Daoy (cell line): ENCODE measurements at places on chromosomes 2 and 18. TPM values are rescaled to one million over a fixed set of nuclear protein-coding genes. Genes with fewer than 3 reads are reported as not detected.

GRCh38 chr2:29808321-29808720, 113.1 kb downstream of the ALK start:
- no peak for DNase-seq

BMP10 gene
- not detected in 2 replicates for total RNA-seq

DNA sequence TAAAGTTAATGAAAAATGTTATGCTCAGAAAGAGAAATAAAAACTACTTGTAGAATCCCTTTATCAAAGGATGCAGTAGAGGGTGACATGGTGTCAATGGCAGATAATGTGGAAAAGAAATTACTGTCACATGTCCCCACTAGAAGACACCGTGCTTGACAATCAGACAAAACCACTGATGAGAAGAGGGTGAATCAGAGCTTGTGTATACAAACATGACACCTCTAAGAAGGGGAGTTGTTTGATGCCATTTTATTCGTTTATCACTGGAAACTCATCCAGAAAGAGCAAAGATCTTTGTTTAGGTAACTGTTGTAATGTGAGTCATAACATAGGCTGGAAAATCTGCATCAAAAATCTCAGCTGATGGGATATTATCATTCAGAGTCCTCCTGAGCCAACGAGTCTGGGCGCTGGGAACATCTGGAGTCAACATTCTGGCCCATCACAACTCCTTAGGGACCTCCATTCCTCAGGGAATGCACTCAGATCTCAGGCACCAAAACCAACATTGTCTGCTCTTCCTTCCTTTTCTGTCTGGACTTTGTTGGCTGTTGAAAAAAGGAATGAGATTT, 49.5 kb upstream of the RAB12 start:
- peak; percentile 5 for DNase-seq

DCC gene
- total RNA-seq, result not detected in 2 replicates
